ENCODE measurements at places on chromosomes 13 and 19.

GRCh38 chr19:15422296-15423075, 3.7 kb upstream of the AKAP8L start:
- H3K27ac ChIP-seq: no peak overlapping the region
- H3K36me3 ChIP-seq: peaks cover 8% of the 10 kb centered on the region
- no peak overlapping the region for H3K4me3 ChIP-seq
- DNase-seq: no peak
- H3K4me1 ChIP-seq: peaks cover 8% of the 10 kb centered on the region
- no peaks in the 10 kb centered on the region for H3K27me3 ChIP-seq

DNA sequence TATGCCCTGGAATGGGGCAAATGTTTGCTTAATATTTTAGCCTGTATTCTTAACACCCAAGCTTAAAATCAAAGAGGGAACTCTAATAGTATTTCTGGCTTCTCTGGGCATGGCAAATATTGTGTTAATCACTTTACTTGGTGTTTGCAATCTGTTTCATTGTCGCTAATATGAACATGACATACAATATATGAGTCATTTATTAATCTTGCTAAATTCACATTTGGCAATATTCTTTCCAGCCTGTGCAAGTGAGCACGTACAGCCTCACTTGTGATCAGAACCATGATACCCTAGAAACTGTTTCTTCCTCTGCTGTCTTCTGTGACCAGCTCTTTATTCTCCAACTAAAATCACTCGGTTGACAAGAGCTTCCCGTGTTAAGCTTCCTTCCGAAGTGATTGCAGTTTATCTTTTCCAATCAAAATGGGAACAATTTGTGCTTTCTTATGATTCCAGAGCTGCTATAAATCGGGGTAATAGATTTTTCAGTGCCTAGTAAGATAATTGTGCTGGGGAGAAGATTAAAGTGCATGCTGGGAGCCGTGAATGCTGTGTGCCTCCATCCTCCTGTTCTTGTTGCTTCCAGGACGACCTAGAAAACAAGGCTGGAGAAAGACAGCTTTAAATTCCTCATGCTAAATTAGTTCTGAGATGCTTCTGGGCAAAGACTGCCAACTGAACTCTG, 153.0 kb upstream of the TMTC4 start:
- no peaks in the 10 kb centered on the region for H3K27me3 ChIP-seq
- no peaks in the 10 kb centered on the region for H3K36me3 ChIP-seq
- H3K4me1 ChIP-seq: no peaks in the 10 kb centered on the region

DNA sequence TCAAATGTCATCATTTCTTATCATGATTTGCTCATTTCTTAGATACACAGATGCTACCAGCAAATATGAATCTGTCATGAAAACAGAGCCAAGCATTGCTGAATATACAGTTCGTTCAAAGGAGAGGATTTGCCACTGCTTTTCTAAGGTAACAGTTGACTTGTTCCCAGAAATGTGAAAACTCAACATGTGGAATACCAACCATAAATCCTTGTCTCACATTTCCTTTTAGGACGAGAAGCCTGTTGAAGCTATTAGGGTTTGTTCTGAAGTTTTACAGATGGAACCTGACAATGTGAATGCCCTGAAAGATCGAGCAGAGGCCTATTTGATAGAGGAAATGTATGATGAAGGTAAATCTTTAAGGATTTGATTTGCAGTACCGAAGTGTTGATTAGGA, 86.7 kb downstream of the DNAJC3 start:
- H3K36me3 ChIP-seq: no peaks in the 10 kb centered on the region
- 0 out of 2 replicates have a peak, but pooled peaks cover 4% of the 10 kb centered on the region for H3K4me1 ChIP-seq
- no peak overlapping the region for H3K27ac ChIP-seq
- no peak overlapping the region for H3K4me3 ChIP-seq

- H3K36me3 ChIP-seq: no peaks in the 10 kb centered on the region
- no peak overlapping the region for H3K4me3 ChIP-seq
- H3K27me3 ChIP-seq: no peaks in the 10 kb centered on the region
- no peak overlapping the region for H3K27ac ChIP-seq
Observed at GRCh38 chr13:31591642-31592233, 147.6 kb upstream of the RXFP2 start.

DNA sequence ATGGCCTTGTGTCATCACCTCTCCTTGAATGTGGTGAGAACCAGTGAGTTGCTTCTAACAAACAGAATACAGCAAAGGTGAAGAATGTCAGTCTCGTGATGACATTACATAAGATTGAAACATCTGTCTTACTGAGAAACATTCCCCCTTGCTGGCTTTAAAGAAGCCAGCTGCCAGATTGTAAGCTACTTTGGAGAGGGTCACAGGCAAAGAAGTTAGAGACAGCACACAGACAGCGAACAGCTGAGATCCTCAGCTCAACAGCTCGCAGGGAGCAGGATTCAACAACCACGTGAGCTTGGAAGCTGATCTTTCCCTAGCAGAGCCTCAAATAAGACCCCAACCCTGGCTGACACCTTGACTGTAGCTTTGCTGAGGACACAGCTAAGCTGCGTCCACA, 367.9 kb downstream of the LIG4 start:
- no peaks in the 10 kb centered on the region for H3K27me3 ChIP-seq
- H3K27ac ChIP-seq: no peak overlapping the region
- no peak for DNase-seq

- H3K4me1 ChIP-seq: no peaks in the 10 kb centered on the region
- no peaks in the 10 kb centered on the region for H3K36me3 ChIP-seq
- H3K4me3 ChIP-seq: no peak overlapping the region
- no peak for DNase-seq
- H3K27me3 ChIP-seq: no peaks in the 10 kb centered on the region
- H3K27ac ChIP-seq: no peak overlapping the region
Observed at GRCh38 chr13:27401210-27401609, 23.2 kb upstream of the GTF3A start.

- no peak overlapping the region for H3K27ac ChIP-seq
- DNase-seq: no peak
- H3K4me3 ChIP-seq: no peak overlapping the region
- no peaks in the 10 kb centered on the region for H3K27me3 ChIP-seq
Observed at GRCh38 chr13:60583911-60584753, 187.1 kb downstream of the TDRD3 start.
